NCI-H446 (cell line): ENCODE measurements at places on chromosomes 4 and X.

DNA sequence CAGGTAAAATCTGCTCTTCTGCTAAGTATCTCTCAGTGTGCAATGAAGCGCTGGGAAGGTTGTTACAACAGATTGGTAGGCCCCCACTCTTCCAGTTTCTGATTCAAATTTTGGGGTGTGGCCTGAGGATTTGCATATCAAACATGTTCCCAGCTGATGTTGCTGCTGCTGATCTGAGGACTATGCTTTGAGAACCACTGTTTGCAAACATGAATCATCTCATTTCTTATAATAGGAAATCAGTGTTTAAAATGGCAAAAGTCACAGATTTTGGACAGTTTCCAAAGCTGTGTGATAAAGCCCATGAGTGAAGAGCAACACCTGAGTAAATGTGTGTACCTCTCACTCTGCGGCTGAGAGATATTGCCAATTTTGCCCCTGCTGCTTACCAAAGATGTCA, 36.2 kb upstream of the NDNF start:
- no peak for DNase-seq

- no peak for DNase-seq
Observed at GRCh38 chr4:141580523-141580922, 55.9 kb upstream of the IL15 start.

GRCh38 chr4:24380957-24381665, 203.2 kb downstream of the DHX15 start:
- DNase-seq = no peak

DNA sequence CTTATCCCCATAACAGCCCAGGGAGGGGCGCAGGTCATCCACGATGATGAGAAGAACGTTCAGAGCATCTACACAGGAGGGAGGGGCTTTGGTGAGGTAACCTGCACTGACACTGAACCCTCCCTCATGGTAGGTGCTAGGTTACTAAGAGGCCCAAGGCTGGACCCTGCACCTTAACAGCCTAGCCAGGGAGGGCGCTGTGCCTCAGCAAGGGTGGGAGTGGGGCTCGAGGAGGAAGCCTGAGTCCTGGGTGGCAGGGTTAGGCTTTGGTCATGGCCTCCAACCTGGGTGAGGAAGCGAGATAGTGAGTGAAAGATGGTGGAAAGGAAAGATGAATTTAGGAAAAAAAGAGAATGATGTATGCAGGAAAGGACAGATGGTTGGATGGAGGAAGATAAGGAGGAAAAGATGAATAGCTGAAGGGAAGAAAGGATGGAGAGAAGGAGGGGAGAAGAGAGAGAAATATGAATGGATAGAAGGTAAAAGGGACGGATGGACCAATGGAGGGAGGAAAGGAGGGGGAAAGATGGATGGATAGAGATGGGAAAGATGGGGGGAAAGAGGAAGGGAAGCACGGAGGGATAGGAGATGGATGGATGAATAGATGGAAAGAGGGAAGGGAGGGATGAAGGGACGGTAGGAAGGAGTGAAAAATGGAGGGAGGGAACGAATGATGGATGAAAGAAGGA, 736 bp downstream of the IDS start:
- peak; percentile 3 for DNase-seq

DNA sequence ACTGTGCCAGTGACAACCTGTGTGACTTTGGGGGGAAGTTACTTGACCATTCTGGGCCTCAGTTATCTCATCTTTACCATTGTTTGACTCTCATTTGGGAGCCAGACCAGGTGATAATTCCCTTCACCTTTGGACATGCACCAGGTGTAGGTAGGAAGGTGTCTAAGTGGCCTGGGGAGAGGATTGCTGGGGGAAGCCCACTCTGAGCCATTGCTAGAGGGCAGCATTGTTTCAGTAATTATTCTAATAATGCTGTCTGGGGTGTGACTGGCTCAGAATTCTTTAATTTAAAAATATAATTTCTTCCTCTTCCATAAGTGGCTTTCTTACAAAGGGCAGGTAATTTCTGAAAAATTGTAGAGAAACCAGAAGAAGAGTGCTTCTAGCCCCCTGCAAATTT, 104.3 kb downstream of the RTL9 start:
- no peak for DNase-seq

DNA sequence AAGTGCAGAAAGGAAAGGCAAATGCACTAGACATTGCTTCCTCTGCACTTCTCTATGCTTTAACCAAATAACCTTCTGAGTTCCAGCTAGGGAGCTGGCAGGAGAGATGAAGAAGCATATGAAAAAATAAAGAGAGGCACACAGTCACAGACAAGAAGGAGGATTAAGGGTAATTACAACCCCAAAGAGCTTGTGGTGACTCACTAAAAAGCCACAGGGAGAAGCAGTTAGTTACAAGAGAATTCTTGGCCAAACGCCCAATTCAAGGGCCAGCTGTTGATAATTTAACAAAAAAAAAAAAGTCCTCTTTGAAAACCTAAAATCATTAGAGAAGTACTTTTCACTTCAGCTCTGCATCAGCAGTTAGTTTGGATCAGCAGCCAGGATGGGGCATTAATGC, 478.0 kb downstream of the KCNIP4 start:
- DNase-seq = no peak

DNA sequence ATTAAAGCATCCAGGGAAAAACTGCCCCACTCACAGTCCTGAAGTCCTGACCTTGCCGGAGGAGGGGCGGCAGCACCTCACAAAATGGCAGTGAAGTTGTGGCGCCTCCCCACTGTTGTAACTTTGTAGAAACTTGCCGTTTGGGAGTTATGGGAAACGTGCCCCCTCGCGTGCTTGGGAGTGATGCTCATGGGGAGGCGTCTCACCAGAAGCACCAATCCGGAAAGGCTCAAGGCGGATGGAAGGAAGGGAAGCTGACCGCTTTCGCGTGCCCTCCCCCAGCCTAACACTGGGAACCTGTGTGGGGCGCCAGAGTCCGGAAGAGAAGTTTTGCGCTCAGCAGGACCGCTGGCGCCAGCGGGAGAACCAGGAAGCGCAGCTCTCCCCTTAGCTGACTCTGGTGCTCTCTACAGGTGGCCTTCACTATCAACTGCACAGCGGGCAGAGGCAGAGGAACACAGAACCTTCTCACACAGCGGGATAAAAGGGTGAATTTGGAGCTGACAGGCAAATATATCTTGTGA, at the start of the genes CT45A10 and SAGE1:
TSS of gene CT45A10 (minus strand) at position 151 of the 524 bp plus-strand sequence. CDS start 8,100 bp downstream, outside the sequence.
TSS of gene SAGE1 (plus strand) at position 423 of the 524 bp plus-strand sequence. CDS start 2,527 bp downstream, outside the sequence.
- DNase-seq = no peak

GRCh38 chr4:23946299-23946698, 56.5 kb upstream of the PPARGC1A start:
- DNase-seq = no peak

- DNase-seq = no peak
Observed at GRCh38 chrX:129759576-129760061, 20.1 kb upstream of the SASH3 start.

GRCh38 chrX:63330681-63331080, 20.5 kb downstream of the SPIN4 start:
- no peak for DNase-seq

GRCh38 chr4:143404555-143404954, 67.9 kb downstream of the GAB1 start:
- DNase-seq = no peak
